ENCODE measurements at places on chromosomes 16 and 17.

DNA sequence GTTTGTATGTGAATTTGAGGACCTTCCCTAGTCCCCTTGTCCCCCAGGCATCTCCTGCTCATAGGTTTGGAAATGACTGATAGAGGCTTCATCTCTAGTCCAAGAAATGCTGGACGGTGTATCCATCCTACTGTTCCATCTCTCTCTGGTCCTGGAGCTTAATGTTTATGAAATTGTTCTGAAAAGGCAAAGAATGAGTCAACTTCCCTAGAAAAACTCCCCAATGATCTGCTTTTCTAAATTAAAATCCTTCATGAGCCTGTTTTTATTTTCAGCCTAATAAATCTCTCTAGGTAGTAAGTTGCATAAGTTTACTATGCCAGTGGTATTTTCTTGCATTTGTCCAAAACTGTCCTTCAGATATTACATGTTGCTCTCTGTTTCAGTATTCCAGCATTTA is 2.1 kb upstream of the IGSF6 start:
- no peak for DNase-seq

- DNase-seq: peak; percentile 90
Observed at GRCh38 chr17:83073389-83074063, 5.9 kb upstream of the METRNL start.

DNA sequence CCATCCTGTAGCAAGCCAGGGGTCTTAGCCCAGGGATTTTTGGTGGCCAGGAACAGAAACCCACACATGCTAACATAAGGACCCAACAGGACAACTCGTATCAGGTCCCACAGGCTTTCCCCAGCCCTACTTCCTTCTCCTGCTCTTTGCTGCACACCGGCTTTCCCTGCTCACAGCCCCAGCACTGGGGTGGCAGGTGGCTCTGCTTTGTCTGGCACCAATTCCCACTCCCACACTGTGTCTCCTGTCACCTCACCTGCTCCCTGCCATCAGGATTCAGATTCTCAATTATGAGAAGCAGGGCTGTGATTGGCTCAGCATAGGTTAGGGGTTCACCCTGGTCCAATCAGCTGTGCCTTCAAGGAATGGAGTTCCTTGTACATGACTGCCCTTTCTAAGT is 94.1 kb downstream of the TMEM132E start:
- no peak for DNase-seq

DNA sequence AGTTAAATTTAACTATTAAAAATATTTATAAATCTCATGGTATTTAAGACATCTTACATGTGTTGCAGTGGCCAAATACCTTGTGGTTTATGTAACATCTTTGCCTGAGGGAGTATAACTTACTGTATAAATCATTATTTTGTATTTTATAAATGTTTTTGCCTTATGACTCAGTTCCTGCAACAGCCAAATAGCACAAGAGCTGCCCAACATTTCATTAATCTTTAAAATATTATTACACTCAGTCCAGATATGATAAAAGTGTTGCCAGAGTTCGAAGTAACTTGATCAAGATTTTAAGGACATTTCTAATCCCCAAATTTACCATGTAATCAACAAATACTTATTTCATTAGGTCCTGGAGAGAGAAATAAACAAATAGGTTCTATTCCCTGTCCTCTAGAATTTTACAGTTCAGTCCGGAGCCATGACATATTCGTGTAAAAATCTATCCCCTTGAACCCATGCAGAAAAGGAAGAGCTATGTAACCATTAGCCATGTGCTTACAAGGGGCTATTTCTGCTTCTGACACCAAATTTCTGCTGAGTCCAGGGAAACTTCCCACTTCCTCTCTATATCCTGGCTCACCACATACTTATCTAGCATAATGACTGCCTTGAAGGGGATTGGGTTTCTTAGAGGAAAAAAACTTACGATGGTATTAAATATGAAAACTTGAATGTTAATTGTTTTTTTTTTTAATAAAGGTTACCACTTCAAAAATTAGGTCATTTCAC is 44.0 kb downstream of the IRX6 start:
- no peak for DNase-seq

- peak; percentile 75 for DNase-seq
Observed at GRCh38 chr16:1940273-1941161, 2.5 kb downstream of the MSRB1 start.

GRCh38 chr16:85568519-85568918 is 44.6 kb upstream of the GSE1 start:
- DNase-seq: peak; percentile 83

GRCh38 chr16:14310519-14310991 is 239.4 kb downstream of the MRTFB start:
- no peak for DNase-seq

DNA sequence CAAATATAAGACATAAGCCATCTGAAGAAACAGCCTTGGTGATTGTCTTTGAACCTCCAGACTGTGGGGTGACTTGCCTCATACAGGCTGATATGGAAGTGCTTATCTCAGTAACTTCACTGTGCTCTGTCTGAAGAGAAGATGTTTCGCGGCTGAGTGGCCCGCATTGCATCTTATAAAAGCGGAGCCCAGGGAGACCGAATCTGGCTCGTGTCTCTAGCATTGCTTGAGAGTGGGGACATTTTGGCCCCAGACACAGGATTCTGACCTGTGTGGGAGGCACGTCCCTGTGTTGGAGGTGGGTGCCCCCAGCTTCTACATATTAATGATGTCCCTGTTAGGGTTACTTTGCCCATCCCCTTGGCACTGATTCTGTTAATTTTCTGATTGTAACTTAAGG is 66.4 kb downstream of the METRNL start:
- no peak for DNase-seq

DNA sequence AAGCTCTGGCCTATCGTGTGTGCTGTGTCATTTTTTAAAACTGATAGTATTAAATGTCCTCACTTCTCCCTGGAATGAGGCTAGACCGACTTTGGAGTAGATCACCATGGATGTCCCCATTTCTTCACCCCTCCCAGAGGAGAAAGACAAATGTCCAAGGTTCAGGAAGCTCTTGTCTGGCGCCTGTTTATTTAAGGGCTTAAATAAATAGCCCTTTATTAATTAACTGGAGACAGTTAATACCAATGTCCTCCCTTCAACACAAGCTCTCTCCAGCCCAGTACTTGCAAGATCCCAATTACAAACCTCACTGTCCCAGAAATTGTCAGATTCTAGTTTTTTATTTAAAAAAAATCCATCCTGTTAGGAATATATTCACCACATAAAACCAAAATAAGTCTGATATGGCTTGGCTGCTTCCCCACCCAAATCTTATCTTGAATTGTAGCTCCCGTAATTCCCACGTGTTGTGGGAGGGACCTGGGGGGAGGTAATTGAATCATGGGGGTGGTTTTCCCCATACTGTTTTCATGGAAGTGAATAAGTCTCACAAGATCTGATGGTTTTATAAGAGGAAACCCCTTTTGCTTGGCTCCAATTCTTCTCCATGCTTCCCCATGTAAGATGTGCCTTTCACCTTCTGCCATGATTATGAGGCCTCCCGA is 344.4 kb downstream of the SHISA9 start:
- DNase-seq: no peak

- peak; percentile 69 for DNase-seq
Observed at GRCh38 chr17:75047398-75048098, 523 bp downstream of the KCTD2 start.

DNA sequence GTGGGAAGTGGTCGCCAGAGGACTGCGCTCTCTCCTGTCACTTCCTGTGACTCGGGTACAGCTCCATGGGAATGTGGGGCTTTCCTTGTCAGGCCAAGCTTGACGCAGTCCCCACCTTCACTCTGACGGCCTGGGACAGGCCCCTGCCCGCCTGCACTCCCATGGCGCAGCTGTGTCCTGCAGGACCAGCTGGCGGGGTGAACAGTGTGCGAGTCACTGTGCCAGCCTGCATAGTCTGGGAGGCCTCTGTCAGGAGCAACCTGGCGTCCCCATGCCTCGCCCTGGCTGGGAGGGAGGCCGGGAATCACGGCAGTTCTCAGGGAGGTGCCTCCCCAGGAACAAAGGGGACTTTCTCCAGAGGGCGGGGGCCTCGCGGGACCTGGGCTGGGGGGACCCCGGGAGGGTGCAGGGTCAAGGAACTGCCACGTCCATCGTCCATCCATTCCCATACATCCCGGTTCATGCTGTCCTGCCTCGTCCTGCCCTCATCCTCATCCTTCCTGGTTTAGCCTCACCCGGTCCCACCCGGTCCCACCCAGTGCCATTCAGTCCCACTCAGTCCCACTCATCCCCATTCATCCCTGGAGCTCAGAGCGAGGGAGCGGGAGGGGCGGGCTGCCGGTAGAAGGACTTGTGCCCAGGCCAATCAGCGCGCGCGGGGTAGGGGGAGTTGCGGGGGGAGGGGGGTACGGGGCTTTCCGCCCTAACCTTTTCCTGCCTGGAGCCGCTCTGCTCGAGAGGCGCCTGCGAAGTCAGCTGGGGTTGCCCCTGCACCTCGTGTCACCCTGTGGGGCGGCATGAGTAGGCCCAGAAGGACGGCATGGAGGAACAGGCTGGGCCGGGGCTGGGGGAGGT is 13.4 kb downstream of the FLYWCH1 start:
- DNase-seq: no peak

DNA sequence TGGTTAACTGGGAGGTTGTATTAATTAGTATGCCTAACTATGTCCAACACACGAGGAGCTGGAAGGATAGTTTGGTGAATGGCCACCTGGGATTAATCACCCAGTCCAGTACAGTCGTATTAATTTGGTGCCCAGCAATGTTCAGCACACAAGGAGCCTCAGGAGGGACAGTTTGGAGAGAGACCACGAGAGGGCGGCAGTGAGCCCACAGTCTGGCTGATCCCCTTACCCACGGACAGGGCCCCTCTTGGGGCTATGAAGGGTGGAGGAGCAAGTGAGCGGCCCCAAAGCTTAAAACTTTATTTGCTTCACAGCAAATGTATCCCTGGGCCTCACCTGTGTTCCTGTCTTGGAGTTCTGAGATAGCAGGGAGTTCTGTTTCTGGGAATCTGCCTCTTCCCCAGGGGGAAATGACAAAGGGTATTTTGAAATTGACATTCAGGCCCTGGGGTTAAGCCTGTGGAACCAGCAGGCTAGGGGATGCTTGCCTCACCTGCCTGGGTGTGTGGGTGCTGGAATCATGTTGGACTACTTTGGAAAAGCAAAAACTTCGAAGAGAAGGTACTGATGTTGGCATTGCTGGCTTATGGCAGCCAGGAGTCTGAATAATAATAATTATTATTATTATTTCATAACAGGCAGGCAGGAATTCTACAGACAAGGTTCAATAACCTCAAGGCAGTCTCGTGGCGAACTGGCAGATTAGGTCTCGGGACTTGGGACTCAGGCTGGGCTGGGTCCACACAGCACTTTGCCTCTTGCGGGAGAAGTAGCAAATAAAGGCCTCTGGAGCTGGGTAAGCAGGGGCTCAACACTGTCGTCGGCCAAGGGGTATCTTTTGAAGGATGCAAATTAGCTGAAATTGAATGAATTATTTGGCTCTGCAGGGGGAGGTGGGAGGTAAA is 227.6 kb upstream of the ASIC2 start:
- peak; percentile 51 for DNase-seq

DNA sequence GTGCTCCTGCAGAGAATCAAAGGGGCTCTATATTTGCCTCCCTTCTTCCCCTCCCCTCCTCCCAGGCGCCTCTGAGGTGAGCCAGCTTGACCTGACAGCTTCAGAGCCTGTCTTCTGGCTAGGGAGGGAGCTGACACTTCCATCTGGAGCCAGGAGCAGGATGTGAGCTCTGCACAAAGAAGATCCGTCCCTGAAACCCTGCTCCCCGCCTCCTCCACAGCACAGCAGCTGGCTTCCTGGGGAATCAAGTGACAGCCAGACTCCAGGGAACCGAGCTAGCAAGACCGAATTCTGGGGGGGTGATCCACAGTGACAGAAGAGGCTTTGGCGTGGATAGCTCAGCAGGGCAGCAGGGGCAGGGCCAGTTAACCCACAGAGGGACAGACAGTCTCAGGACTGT is 37.2 kb downstream of the CCDC182 start:
- no peak for DNase-seq

GRCh38 chr17:2712300-2713043 is 908 bp upstream of the CLUH start:
- DNase-seq: no peak

DNA sequence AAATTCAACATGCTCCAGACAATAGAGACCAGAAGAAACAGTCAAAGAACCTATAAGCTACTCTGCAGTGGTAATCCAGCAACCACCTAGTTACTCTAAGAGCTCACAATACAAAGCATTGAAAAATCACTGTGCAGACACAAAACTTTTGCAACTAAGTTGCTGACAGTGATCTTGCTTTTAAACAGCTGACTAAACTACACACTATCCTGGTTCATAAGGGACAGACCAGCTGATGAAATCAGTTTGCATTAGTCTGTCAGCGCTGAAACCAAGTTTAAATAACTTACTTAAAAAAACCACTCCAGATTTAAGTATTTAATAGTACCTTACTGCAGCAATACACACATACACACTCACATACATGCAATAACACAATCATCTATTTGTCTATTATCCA is 4.6 kb downstream of the VEZF1 start:
- DNase-seq: no peak

DNA sequence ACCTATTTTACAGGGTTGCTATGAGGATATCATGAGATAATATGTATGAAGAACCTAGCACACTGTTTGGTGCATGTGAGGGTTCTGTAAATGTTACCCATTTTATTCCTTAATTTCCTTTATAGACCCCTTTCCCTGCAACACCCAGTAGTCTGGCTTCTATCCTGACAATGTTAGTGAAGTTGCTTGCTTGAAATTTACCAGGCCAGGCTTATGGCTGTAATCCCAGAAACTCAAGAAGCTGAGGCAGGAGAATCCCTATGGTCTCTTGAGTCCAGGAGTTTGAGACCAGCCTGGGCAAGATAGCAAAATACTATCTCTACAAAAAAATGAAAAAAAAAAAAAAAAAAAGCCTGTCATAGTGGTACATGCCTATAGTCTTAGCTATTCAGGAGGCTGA is 722.0 kb downstream of the MAF start:
- DNase-seq: no peak

DNA sequence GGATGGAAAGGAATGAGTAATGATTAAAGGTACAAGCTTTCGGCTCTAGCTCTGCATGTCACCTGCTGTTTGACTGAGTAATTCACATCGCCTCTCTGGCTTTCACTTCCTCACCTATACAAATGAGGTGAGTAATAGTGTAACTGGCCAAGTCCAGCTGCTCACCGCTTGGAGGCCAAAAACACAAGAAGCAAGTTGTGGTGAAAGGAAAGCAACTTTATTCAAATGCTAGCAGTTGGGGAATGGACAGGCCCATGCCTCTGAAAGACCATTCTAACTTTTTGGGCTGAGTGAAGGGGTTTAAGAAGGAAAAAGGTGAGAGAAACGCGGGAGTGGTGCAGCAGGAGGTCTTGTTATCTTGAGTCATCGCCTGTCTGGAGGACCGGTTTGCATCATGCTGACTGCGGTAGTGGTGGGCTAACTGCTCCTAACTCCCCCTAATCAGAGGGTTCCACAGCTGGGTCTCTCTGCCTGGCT is 45.7 kb upstream of the CSNK2A2 start:
- DNase-seq: no peak

GRCh38 chr16:11391576-11391975 is 46.3 kb downstream of the RMI2 start:
- no peak for DNase-seq
